NCI-H460 (cell line): ENCODE measurements at places on chromosomes 5 and 9.

GRCh38 chr5:136466041-136466415 is 100.7 kb upstream of the TRPC7 start:
- no peak for DNase-seq

DNA sequence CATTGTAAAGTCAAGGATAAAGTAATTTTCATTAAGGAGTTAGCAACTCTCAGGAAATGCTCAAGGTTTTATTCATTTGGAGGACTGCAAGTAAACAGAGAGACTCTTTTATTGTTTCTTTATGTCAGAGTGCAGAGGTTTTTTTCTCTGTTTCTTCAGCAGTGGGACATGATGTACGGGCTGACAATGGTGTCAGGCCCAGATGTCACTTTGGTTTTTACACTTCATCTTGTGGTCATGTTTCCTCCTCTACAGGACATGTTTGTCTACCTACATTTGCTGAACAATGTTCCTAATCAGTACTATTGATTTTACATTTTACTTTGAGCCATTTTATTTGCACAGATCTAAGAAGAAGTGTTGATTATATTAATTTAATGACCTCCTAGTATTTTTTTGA is 72.8 kb upstream of the PARP8 start:
- DNase-seq = no peak

DNA sequence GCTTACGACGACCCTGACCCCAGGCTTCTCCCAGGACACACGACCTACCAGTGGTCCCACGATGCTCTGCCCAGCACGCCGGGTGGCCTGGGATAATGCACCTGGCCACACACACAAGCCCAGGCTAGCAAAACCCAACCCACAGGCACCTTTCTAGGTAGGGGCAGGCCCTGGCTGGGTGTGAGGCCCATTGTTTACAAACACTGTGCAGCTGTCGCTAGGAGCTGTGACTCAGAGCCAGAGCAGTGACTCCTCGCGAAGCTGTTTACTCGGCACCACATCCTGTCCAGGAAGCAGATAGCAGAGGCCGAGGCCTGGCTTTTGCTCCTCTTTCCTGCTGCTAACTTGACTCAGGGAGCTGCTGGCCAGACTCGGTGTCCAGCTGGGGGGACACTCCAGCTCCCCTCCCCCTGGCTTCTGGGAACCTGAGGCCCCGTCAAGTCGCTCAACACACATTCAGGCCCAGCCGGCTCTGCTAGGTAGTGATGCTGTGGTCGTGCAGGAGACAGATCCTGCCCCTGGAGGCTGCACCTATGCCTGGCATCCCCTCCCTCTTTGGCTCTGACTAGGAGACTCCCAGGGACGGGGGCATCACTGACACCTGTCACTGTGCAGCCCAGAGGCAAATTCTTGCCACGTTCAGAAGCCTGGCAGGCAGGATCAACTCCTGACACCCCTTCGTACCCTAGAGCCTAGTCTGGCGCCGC is 12.8 kb upstream of the RALGDS start:
- peak; percentile 85 for DNase-seq

- no peak for DNase-seq
Measured at GRCh38 chr9:14283276-14283675, 30.7 kb downstream of the NFIB start.

DNA sequence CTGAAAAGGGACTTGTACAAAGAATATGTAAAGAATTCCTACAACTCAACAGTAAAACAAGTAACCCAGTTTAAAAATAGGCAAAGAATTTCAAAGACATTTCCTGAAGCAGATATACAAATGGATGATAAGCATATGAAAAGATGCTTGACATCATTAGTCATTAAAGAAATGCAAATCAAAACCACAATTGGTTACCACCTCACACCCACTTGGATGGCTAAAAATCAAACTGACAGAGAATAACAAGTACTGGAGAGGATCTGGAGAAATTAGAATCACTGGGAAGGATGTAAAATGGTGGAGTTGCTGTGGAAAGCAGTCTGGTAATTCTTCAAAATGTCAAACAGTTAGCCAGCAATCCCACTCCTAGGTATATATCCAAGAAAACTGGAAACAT is 12.5 kb upstream of the FOXE1 start:
- no peak for DNase-seq

- DNase-seq = no peak
Measured at GRCh38 chr5:143054480-143054941, 284.3 kb downstream of the ARHGAP26 start.

DNA sequence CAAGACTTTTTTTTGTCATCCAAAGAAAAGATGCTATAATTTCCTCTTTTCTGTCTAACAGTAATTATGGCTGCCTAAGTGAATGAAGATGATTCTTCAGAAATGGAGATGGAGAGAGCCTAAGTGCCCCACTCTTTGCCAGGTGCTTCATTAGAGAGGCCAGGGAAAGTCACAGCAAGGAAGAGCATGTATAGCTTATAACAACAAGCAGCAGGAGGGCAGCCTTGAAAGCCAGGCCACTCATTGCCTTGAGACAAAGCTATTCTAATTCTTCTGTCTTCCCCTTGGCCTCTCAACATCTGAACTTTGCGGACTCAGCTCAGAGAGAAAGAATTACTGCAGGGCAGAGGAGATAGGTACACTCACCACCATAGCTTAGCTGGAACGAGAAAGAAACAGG is 112.0 kb upstream of the ZNF366 start:
- DNase-seq = no peak

GRCh38 chr5:33339413-33339812 is 101.4 kb upstream of the TARS1 start:
- no peak for DNase-seq

- DNase-seq = no peak
Measured at GRCh38 chr5:32278406-32278805, 34.3 kb downstream of the MTMR12 start.

GRCh38 chr5:42555797-42556196 is 132.6 kb downstream of the GHR start:
- DNase-seq = no peak

- DNase-seq = peak; percentile 56
Measured at GRCh38 chr5:40841068-40841805, at the start of gene CARD6. TSS of gene CARD6 (plus strand) at chr5:40841367. CDS start at chr5:40841383, 16 bp downstream.

- no peak for DNase-seq
Measured at GRCh38 chr5:163463063-163463435, 2.6 kb downstream of the HMMR start.

GRCh38 chr9:120717176-120717575 is 2.9 kb upstream of the MEGF9 start:
- DNase-seq = no peak

DNA sequence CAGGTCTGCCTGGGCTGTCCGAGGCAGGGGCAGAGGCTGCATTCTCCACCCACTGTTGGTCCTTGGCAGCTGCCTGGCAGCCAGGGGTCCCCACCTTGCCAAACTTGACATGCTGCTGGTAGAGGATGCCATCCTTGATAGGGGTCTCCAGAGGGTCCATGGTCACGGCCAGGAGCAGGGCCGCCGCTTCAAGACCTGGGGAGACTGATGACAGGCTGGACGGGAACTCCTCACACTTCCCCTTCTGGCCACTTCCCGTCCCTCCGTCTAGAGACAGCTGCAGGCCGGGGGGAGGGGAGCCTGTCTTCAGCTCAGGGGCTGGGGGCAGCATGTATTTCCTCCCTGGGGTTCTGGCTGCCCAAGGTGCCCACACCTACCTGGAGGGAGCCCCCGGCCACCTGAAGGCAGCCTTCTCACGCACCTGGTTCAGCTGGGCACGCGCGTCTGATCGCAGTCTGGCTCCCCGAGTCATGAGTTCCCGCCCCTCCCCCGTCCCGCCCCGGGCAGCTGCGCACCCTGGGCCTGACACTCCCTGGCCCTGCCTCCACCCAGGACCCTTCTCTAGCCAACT is at the start of gene DOK3:
Gene DOK3, minus strand, starts transcription at position 446 of the 571 bp plus-strand sequence. Its CDS starts 286 bp downstream, at position 160.
- DNase-seq = no peak

- DNase-seq = no peak
Measured at GRCh38 chr9:120942186-120943001, 15.8 kb upstream of the TRAF1 start.

DNA sequence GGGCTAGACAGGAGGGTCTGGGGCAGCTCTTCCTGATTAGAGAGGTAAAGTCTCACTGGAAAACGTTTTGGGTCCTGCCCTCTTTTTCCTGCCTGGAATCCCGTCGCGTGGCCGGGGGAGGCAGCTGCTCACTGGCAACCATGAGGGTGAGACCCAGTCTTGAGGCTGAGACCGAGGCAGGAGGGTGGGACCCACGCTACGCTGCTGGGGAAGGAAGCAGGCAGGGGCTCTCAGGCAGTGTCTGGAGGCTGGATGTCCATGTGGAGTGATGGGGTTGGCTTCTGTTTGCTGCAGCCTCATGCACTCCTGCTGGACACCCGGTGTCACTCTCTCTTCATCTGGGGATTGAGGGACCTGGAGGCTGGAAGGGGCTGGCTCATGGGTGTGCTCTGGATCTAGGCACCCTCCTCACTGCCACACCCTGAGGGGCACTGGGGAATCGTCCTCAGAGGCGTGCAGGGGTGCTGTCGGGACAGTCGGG is 11.3 kb upstream of the SLC2A6 start:
- no peak for DNase-seq

GRCh38 chr9:129183495-129184218 is 5.6 kb upstream of the IER5L start:
- DNase-seq = no peak

- no peak for DNase-seq
Measured at GRCh38 chr9:128457207-128457606, 1.4 kb downstream of the ODF2 start.

GRCh38 chr9:37992924-37993349 is 76.1 kb downstream of the SHB start:
- DNase-seq = no peak

GRCh38 chr9:112670991-112671625 is 46.8 kb downstream of the INIP start:
- DNase-seq = no peak

- no peak for DNase-seq
Measured at GRCh38 chr9:97773091-97773490, 76.0 kb upstream of the XPA start.

GRCh38 chr9:121889990-121890563 is 203.0 kb downstream of the TTLL11 start:
- DNase-seq = no peak
